Natural killer cell treated with Interleukin-12 subunit alpha and Interleukin-12 subunit beta and Interleukin-15 and Interleukin-18, amount 100 ng/mL, for 72 hours (primary cell): ENCODE measurements at places on chromosomes 2 and 18. TPM values are rescaled to one million over a fixed set of nuclear protein-coding genes. Genes with fewer than 3 reads are reported as not detected.

GRCh38 chr2:140117386-140117785 is 1337.2 kb upstream of the NXPH2 start:
- H3K27me3 ChIP-seq = no peaks in the 10 kb centered on the region
- H3K36me3 ChIP-seq = no peaks in the 10 kb centered on the region
- no peak overlapping the region for H3K27ac ChIP-seq
- no peak for DNase-seq
- H3K4me1 ChIP-seq = no peaks in the 10 kb centered on the region

Gene LIMS3
- total RNA-seq = 0.43 TPM

Gene LRATD1
- total RNA-seq = not detected

- DNase-seq = no peak
- no peaks in the 10 kb centered on the region for H3K36me3 ChIP-seq
- no peak overlapping the region for H3K27ac ChIP-seq
- H3K4me1 ChIP-seq = peaks cover 5% of the 10 kb centered on the region
- H3K4me3 ChIP-seq = no peak overlapping the region
- H3K27me3 ChIP-seq = no peaks in the 10 kb centered on the region
Measured at GRCh38 chr2:222945887-222946286, 85.1 kb downstream of the ACSL3 start.

DNA sequence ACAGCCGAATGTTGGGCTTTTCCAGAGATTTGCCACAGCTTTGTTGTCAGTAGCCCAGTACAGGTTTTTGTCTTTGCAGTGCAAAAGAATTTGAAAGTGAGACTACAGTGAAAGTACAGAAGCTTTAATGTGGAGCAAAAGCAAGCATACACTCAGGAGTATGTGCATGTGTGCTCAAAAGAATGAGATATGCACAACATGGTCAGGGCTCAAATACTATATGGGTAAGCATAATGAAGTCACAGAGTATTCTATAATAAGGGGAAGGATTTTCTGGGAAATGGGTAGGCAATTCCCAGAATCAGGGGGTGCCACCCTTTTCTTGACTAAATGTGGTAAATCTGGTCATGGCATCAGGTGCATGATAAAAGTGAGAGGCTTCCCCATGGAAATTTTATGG is 72.1 kb upstream of the SULT1C3 start:
- H3K4me3 ChIP-seq = no peak overlapping the region
- H3K27me3 ChIP-seq = peaks cover 6% of the 10 kb centered on the region
- no peak for DNase-seq
- no peaks in the 10 kb centered on the region for H3K4me1 ChIP-seq
- H3K36me3 ChIP-seq = no peaks in the 10 kb centered on the region

Gene IGFBP2
- total RNA-seq = 0.81 TPM

- no peak for DNase-seq
- peaks cover 29% of the 10 kb centered on the region for H3K27me3 ChIP-seq
- no peaks in the 10 kb centered on the region for H3K36me3 ChIP-seq
- no peak overlapping the region for H3K27ac ChIP-seq
- H3K4me1 ChIP-seq = no peaks in the 10 kb centered on the region
- no peak overlapping the region for H3K4me3 ChIP-seq
Measured at GRCh38 chr2:236637686-236638569, 68.3 kb downstream of the ACKR3 start.

DNA sequence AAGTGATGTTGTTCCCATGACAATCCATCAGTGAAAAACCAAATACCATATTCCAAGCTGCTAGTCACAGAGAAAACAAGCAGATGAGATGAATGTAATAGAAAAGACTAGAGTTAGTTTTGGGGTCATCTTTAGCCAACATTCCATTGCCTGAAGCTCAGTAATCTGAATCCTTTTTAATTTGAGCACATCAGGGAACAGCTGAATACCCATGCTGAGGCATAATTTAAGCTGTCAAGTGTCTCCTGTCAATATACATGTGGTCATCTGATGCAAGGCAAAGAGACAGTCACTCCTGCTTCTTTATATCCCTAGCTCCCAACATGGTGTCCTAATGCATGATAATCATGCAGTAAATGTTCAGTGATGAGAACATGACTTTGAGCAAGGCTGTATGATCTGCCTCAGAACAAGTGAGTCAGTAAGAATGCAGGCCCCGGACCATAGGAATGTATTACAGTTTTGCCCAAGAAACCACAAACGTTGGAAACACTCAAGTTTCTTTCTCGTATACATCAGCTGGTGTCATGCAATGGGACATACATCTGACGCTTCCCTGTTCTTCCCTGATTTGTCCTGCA is 48.0 kb downstream of the CDK15 start:
- no peaks in the 10 kb centered on the region for H3K4me1 ChIP-seq
- H3K27ac ChIP-seq = no peak overlapping the region
- no peak overlapping the region for H3K4me3 ChIP-seq
- no peaks in the 10 kb centered on the region for H3K36me3 ChIP-seq

Gene HOXD10
- not detected for total RNA-seq

GRCh38 chr18:23301972-23302371 is 151.1 kb upstream of the RIOK3 start:
- no peaks in the 10 kb centered on the region for H3K36me3 ChIP-seq
- no peak overlapping the region for H3K27ac ChIP-seq
- no peak overlapping the region for H3K4me3 ChIP-seq
- H3K4me1 ChIP-seq = peaks cover 22% of the 10 kb centered on the region
- H3K27me3 ChIP-seq = no peaks in the 10 kb centered on the region
- no peak for DNase-seq

Gene CTAGE1
- total RNA-seq = not detected

- no peaks in the 10 kb centered on the region for H3K36me3 ChIP-seq
- H3K4me1 ChIP-seq = peaks cover 11% of the 10 kb centered on the region
- H3K27ac ChIP-seq = no peak overlapping the region
- DNase-seq = no peak
Measured at GRCh38 chr2:11329776-11330175, 14.7 kb downstream of the ROCK2 start.

DNA sequence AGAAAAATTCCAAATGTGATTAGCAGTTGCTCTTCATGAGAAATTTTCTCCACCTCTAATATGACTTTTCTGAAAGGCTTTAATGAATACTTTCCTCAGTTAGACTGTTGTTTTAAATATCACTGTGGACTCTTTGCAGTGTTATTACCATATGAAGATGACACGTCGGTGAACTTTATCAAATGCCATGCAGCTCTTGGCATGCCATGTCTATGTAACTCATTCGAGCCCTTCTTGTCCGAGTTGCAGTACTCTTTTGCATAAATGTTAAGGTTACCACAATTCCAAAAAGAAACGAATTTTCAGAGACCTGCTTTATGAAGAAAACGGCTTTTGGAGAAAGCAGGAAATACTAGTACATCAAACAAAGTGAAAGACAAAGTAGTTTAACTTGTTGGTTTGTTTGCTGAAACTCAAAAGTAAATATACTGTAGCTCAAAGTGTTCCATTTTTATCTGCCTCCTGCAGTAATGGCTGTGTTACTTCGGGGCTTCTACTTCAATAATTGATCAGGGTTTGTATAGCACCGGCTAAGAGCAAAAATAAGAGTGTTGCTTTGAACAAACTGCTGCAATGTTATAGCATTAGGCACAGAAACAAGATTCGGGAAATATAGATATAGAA is 204.1 kb downstream of the ARHGAP15 start:
- H3K4me3 ChIP-seq = peak overlapping the region; percentile 4
- H3K36me3 ChIP-seq = no peaks in the 10 kb centered on the region
- peaks cover 29% of the 10 kb centered on the region for H3K4me1 ChIP-seq
- H3K27me3 ChIP-seq = no peaks in the 10 kb centered on the region
- DNase-seq = no peak

- H3K27me3 ChIP-seq = no peaks in the 10 kb centered on the region
- no peak overlapping the region for H3K27ac ChIP-seq
- no peaks in the 10 kb centered on the region for H3K36me3 ChIP-seq
- no peak overlapping the region for H3K4me3 ChIP-seq
- no peaks in the 10 kb centered on the region for H3K4me1 ChIP-seq
Measured at GRCh38 chr2:50241282-50241681, 790.6 kb downstream of the NRXN1 start.

GRCh38 chr2:235983016-235983415 is 185.2 kb downstream of the GBX2 start:
- DNase-seq = no peak
- H3K27me3 ChIP-seq = peaks cover 7% of the 10 kb centered on the region
- H3K36me3 ChIP-seq = no peaks in the 10 kb centered on the region
- peaks cover 11% of the 10 kb centered on the region for H3K4me1 ChIP-seq
- H3K27ac ChIP-seq = no peak overlapping the region

Gene REG1A
- total RNA-seq = not detected

DNA sequence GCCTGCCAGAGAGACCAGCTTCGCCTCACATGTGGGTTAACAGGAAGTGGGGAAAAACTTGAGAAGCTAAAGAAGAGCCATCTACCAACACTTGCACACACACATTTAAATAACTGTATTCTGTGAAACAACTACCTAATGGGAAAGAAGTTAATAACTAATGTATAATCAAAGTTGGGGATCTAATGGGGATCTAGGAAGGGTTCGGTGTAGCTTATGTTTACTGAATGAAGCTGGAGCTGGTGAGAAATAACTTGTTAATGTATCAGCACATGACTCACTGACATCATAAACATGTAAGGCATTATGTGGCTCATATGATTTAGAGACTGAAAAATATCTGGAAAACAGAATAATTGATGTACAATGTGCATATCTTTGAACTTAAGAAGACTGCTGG is 421.3 kb upstream of the NXPH2 start:
- H3K4me1 ChIP-seq = no peaks in the 10 kb centered on the region
- no peak overlapping the region for H3K4me3 ChIP-seq
- no peaks in the 10 kb centered on the region for H3K36me3 ChIP-seq
- no peaks in the 10 kb centered on the region for H3K27me3 ChIP-seq
- no peak for DNase-seq
- no peak overlapping the region for H3K27ac ChIP-seq

Gene EVX2
- not detected for total RNA-seq

Gene SCN3A
- total RNA-seq = not detected

GRCh38 chr2:177636672-177637071 is 244.1 kb downstream of the AGPS start:
- H3K4me1 ChIP-seq = no peaks in the 10 kb centered on the region
- no peak for DNase-seq
- peaks cover 9% of the 10 kb centered on the region for H3K27me3 ChIP-seq
- H3K27ac ChIP-seq = no peak overlapping the region
- H3K4me3 ChIP-seq = no peak overlapping the region
- no peaks in the 10 kb centered on the region for H3K36me3 ChIP-seq

GRCh38 chr18:52341608-52342381 is 1.8 kb downstream of the DCC start:
- no peak for DNase-seq
- H3K4me3 ChIP-seq = no peak overlapping the region
- no peak overlapping the region for H3K27ac ChIP-seq
- peaks cover 21% of the 10 kb centered on the region for H3K27me3 ChIP-seq

Gene CDK15
- not detected for total RNA-seq

Gene APCDD1
- total RNA-seq = not detected

Gene COL3A1
- total RNA-seq = not detected

DNA sequence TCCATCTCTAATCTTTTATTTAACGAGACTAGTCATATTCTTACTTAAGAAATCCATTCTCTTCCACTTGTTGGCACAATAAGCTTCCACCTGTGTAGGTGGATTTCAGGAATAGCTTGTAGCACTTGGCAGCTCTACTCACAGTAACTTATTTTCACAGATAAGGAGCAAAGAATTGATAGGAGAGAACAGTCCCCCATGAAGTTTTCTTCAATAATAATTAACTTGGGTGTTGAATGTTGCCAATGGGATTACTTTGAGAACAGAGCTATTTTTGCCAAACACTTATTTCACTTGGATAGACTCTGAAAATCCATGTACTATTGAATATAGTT is 1388.6 kb upstream of the PIK3C3 start:
- H3K4me3 ChIP-seq = no peak overlapping the region
- DNase-seq = no peak
- no peaks in the 10 kb centered on the region for H3K4me1 ChIP-seq
- H3K36me3 ChIP-seq = no peaks in the 10 kb centered on the region
- H3K27ac ChIP-seq = no peak overlapping the region

GRCh38 chr2:135066710-135067109 is 14.6 kb downstream of the RAB3GAP1 start:
- H3K27ac ChIP-seq = no peak overlapping the region
- H3K4me1 ChIP-seq = peaks cover 3% of the 10 kb centered on the region
- no peak overlapping the region for H3K4me3 ChIP-seq
- DNase-seq = no peak
- peaks cover 20% of the 10 kb centered on the region for H3K36me3 ChIP-seq

Gene ARHGAP15
- total RNA-seq = 133 TPM

GRCh38 chr2:20524412-20525040 is 77.7 kb downstream of the RHOB start:
- H3K27me3 ChIP-seq = no peaks in the 10 kb centered on the region
- DNase-seq = no peak
- no peak overlapping the region for H3K27ac ChIP-seq
- peak overlapping the region; percentile 29 for H3K4me3 ChIP-seq
- no peaks in the 10 kb centered on the region for H3K4me1 ChIP-seq

Gene ATL2
- total RNA-seq = 69.8 TPM

DNA sequence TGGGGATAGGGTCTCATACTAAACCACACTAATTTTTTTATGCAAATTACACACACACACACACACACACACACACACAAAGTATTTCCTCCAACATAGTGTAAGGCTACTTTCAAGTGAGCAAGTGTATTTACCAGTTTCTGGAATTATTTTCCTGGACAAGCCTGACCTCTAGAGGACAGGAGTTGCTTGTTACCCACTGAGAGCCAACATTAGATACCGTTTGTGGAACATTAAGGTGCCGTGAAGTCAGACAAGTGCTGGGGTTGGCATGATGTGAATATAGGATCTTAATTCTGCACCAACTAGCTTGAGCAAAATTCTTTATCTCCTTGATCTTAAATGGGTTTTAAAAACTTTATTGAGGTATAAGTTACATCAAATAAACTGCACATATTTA is 39.3 kb upstream of the SERPINB2 start:
- H3K4me1 ChIP-seq = no peaks in the 10 kb centered on the region
- H3K4me3 ChIP-seq = no peak overlapping the region
- DNase-seq = no peak
- no peak overlapping the region for H3K27ac ChIP-seq

Gene ERLEC1
- total RNA-seq = 45.9 TPM

DNA sequence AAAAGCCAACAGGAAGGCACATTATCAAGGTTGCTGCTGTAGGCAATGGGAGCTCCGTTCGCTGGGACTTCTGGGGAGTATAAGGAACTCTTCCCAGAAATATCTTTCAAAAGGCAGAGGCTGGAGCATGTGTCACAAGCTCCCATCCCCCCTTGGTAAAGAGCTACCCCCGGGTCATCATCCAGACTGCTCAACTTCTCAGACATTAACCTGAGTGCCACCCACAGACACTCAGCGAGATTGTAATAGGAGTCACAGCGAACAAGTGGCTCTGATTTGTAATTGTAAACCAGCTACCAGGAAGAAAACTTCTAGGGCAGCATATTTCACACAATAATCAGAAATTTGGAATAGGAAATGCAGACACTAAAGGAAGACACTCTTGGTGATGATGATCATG is 290.2 kb upstream of the PARD3B start:
- peaks cover 29% of the 10 kb centered on the region for H3K27me3 ChIP-seq
- DNase-seq = no peak
- H3K27ac ChIP-seq = no peak overlapping the region
- no peaks in the 10 kb centered on the region for H3K4me1 ChIP-seq
- H3K4me3 ChIP-seq = no peak overlapping the region

Gene PLGLB2
- total RNA-seq = 2.5 TPM

- no peaks in the 10 kb centered on the region for H3K27me3 ChIP-seq
- H3K4me3 ChIP-seq = no peak overlapping the region
- DNase-seq = no peak
- no peak overlapping the region for H3K27ac ChIP-seq
- H3K36me3 ChIP-seq = peaks cover 14% of the 10 kb centered on the region
- no peaks in the 10 kb centered on the region for H3K4me1 ChIP-seq
Measured at GRCh38 chr18:41144441-41144840, 810.6 kb upstream of the PIK3C3 start.

GRCh38 chr18:54358495-54359040 is 862 bp downstream of the C18orf54 start:
- H3K36me3 ChIP-seq = peaks cover 10% of the 10 kb centered on the region
- no peaks in the 10 kb centered on the region for H3K27me3 ChIP-seq
- H3K4me1 ChIP-seq = peaks cover 19% of the 10 kb centered on the region
- peak overlapping the region; percentile 96 for H3K27ac ChIP-seq
